ENCODE measurements at places on chromosomes 1 and 21.

DNA sequence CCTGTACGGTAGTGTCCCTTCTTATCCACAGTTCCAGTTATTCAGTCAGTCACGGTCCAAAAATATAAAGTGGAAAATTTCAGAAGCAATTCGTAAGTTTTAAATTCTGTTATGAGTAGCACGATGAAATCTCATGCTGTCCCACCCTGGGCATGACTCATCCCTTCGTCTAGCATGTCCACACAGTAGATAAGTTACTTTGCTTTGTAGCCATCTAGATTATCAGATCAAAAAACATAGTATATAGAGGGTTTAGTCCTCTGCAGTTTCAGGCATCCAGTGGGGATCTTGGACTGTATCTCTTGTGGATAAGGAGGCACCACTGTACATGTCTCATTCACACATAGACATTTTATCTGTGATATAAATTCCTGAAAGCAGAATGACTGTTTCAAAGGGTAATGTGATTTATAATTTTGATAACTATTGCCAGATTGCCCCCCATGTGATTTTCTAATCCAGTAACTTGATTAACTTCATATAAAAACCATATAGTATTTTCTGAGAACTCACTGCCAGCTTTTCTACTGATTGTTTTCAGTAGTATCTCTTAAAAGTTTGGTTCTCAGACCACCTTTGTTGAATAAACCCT lies 143.3 kb downstream of the DYRK1A start:
- DNase-seq: no peak

DNA sequence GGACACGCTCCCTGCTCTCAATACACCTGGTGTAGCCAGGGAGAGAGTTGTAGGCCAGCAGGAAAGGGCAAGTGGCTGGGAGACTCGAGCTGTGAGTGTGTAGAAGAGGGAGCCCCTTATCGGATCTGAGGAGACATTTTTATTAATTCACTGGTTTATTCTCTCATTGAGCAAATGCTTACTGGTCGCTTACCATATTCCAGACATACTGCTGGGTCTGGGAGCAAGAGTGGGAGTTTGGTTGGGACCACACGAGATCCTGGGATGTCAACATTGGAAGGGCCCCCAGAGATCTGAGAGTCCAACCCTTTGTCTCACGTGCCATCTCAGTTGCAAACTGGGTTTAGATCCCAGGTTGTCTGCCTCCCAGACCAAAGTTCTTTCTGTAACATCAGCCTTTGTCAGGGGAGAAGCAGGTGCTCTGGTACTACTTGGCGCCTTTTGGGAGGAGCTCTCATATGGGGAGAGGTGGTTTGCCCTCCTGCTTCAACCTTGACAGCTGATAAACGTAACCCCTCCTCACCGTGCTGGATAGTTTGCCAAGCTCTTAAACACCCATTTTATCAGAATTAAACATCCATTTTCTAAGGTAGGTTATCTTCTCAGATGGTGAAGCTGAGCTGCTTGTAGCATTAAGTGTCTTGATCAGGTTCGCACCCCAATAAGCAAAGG lies 742 bp downstream of the TMEM222 start:
- no peak for DNase-seq

GRCh38 chr1:86421601-86422280 lies 2.2 kb upstream of the CLCA2 start:
- no peak for DNase-seq

GRCh38 chr1:112674440-112674985 lies at the start of gene MOV10:
TSS of gene MOV10 (plus strand) at chr1:112674659. CDS start at chr1:112674913, 254 bp downstream.
- DNase-seq: peak; percentile 65

DNA sequence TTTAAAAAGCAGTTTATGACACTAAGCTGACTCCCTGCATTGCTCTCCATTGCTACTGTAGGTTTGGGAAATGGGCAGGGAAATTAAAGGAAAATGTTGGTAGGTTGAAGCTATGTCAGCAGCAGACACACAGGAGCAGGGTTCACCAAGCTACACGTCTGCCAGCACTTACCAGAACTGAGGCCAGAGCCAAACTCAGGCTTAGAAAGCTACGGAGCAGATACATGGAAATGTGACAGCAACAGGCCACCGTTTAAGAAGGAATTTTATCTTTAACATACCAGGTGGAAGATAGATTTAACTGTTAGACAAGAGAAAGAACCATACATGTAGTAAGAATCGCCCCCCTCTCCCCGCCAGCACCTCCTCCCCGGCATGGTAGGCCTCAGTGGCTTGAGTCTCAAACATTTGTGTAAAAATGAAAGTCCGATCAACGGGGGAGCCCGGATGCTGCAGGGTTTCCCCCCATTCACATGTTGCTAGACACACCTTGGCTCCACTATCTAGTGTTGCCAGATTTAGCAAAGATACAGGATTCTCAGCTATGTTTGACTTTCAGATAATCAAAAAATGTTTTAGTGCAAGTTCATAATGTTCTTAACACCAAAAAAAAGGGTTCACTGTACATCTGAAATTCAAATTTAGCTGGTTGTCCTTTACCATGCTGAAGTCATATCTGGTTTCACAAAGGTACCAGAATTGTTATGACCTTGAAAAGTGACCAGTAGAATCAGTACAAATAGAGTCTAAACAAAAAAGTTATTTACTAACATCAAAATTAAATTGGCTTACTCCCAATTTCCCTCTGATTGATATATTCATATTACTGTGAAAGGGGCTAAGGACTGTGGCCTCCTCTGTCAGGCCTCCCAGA lies 6.7 kb downstream of the OR2T11 start:
- no peak for DNase-seq

DNA sequence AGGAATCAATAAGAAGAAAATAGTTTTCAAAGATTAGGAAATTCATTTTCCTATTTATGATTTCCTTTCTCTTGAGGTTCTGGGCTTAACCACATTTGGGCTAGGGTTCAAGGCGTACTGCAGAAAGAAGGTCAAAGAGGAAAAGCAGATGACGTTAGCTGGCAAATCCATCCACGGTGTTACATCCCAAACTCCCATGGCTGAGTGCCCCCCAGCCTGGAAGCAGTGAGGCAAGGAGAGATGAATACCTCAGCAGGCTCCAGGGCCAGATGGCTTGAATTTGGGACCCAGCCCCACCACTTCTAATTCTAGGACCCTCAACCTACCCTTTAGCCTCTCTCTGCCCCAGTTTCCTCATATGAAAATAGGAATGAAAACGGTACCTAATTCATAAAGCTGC lies 17.7 kb downstream of the SUSD4 start:
- no peak for DNase-seq

DNA sequence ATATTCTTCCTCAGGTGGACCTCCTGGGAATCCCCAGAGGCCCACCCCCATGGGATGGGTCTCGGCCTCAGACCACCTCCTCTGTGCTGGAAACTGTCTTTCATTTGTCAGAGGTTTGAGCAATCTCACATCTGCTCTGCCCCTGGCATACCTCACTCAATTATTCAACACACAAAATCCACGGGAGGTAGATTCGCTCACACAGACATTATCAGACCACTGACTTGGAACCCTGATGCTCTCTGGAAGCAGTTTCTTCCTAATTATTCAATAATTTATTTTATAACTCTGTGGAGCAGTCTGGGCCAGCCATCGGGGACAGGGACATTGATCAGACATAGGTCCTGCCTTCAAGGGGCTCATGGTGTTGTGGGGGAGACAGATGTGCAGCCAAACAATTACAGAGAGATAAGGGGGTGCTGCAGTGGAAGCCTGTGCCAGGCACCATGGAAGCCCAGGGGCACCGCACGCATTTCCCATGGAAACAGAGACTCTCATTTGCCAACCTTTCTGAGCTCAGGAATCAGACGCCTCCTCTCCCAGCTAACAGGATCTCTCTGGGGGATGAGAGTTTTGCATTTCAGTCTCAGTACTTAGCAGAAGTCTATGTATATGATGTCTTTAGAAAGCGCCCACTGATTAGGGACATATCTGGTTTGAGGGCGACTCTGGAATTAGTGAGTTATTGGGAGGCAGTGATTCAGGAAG lies 96.5 kb downstream of the HMGB4 start:
- no peak for DNase-seq

DNA sequence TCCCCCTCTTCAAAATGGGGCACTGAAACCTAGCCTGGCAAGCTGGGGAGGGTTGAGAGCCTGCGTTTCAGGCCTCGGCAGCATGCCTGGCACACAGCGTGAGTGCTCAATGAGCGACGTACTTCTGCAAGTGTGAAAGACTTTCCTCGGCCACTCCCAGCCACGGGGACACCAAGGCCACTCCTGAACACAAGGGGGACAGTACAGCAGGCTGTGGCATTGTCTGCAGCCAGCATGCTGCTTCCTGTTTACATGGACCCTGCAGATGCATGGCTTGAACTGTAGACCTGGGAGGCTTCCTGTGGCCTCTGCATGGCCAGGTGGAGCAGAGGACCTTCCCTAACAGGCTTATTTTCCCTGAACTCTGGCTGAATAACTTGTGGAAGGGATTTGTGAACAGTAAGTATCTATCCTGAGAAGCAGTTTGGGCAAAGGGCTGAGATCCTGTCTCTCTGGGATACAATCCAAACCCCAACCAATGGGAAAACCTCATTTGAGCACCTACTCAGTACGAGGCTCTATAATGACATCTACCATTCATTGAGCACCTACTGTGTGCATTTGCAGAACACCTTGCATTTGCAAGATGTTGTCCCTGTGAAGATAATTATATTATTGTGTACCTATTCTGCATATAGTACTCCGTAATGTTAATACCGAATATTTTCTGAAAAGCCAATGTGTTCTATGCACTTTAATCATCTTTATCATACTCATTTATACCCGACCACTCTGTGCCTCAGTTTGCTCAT lies 9.9 kb upstream of the HSPG2 start:
- no peak for DNase-seq

- DNase-seq: no peak
Measured at GRCh38 chr1:203711251-203712007, 53.6 kb upstream of the LAX1 start.

- no peak for DNase-seq
Measured at GRCh38 chr1:52901384-52901783, 20.2 kb downstream of the ECHDC2 start.

GRCh38 chr1:43351421-43352350 lies 7.1 kb upstream of the CDC20 start:
- DNase-seq: no peak

GRCh38 chr1:29237129-29237821 lies 953 bp downstream of the PTPRU start:
- no peak for DNase-seq

DNA sequence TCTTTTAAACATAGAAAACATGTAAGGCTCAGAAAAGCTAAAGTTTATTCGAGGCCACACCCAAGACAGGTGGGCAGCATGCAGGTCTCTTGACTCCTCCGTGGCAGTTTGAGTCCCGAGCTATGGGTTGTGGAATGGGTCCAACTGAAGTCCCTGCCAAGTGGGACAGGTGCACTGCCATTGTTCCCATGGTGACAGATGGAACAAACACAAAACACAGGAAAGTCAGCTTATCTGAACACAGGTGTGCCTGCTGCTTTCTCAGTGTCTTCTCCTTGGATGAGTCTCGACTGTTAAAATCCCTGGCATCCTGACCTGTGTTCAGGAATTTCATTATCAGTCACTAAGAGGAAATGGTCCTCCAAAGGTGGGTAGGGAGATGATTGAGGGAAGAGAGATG lies 99.0 kb upstream of the RAB4A start:
- DNase-seq: peak; percentile 93

DNA sequence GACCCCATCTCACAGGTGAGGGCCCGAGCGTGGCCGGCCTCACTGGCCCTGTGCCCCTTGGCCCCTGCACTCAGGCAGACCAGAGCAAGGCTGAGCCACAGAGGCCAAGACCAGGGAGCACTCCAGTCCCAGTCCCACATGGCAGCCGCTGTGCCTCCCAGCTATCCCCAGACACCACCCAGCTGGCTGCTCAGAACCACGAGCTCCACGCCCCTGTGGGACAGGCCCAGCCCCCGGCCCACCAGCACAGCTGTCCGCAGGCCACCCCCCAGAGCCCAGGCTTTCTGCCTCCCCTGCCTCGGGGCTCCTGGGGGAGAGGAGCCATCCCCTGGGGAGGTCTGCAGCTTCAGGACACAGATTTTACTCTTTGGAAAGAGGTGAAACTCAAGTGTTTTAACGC lies 9.1 kb upstream of the C1QTNF12 start:
- DNase-seq: no peak

DNA sequence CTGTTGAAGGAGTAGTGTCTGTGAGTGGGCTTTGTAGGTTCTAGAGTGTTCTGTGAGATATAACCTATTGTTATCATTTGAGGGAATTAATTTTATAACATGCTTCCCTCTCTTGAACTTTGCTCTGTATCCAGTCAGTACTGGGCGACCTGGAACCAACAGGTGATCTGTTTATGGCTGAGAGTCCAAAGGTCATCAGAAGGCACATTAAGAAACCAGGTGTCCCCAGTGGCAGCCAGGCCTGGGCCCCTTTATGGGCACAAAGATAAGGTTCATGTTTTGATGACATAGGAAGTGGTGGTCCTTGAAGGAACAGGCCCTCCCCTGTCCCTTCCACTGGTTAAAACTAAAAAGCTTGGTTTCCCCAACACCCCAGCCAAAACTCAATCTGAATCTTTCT lies 61.1 kb downstream of the FHAD1 start:
- no peak for DNase-seq

DNA sequence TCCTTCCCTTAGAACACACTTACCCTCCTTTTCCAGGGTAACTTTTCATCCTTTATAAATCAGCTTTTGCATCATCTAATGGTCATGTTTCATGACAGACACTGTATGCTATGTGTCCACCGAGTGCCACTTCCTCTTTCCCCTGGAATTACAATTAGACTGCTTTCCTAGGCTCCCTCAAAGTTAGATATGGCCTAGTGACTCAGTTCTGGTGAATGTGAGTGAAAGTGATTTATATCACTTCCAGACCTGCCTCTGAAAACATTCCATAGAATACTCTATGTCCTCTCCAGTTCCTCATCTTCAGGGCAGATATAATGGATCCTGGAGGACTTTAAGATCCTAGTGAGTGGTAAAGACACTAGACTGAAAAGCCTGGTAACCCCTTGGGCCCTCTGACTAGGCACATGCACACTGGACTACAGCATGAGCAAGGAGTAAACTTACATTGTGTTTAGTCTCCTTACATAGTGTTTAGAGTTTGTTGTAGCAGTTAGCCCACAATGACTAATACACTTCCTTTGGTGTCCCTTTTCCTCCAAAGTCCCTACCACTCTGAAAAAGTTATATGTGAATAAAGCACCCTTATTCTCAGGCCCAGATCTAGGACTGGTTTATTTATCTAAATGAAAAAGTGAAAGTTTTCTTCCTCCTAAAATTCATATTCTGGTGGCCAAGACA lies 59.3 kb downstream of the GPR88 start:
- DNase-seq: no peak

GRCh38 chr1:210237479-210237878 lies 4.9 kb downstream of the SERTAD4 start:
- no peak for DNase-seq

GRCh38 chr1:211285196-211285595 lies 26.0 kb downstream of the RCOR3 start:
- DNase-seq: no peak

DNA sequence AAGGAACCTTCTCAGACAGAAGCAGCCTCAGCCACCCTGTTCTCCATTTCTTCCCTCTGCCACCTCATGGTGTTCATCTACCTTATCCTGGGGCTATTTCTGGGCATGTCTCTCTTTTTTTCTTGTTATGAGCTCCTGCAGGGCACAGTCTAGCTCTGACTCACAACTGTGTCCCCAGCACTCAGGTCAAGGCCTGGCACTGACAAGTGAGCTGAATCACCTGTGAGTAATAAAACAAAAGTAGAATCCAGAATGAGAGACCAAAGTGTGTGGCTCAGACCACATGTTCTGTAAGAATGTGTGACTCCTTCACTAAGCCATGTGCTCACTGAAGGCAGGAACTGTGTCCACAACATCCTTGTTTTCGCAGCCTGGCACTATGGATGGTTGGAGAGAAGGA lies 23.2 kb downstream of the C1orf94 start:
- DNase-seq: no peak
